ENCODE measurements at places on chromosomes 11 and 22. TPM values are rescaled to one million over a fixed set of nuclear protein-coding genes. Genes with fewer than 3 reads are reported as not detected.

Gene FAT3
- 16.1 TPM for total RNA-seq

Gene CRYBB2
- total RNA-seq: 0.47 TPM

Gene SLC22A9
- total RNA-seq: not detected

Gene OR51E1
- total RNA-seq: 0.86 TPM

Gene MUC2
- 0.39 TPM for total RNA-seq

Gene YAP1
- total RNA-seq: 152 TPM

Gene GVQW3
- 2.4 TPM for total RNA-seq

Gene LRRN4CL
- 5.0 TPM for total RNA-seq
